Natural killer cell (primary cell): ENCODE measurements at places on chromosomes 7 and 10. TPM values are rescaled to one million over a fixed set of nuclear protein-coding genes. Genes with fewer than 3 reads are reported as not detected.

GRCh38 chr10:63887023-63887589, 365.9 kb downstream of the REEP3 start:
- no peaks in the 10 kb centered on the region for H3K27me3 ChIP-seq
- no peaks in the 10 kb centered on the region for H3K36me3 ChIP-seq
- no peak overlapping the region for H3K4me3 ChIP-seq
- no peak overlapping the region for H3K27ac ChIP-seq
- no peak for DNase-seq

GRCh38 chr10:70162892-70163201, 7.5 kb downstream of the SAR1A start:
- H3K4me3 ChIP-seq: no peak overlapping the region
- H3K27me3 ChIP-seq: no peaks in the 10 kb centered on the region
- peak overlapping the region; percentile 52 for H3K27ac ChIP-seq
- peaks cover 49% of the 10 kb centered on the region for H3K36me3 ChIP-seq

GRCh38 chr7:322708-323111, 32.7 kb downstream of the FOXL3 start:
- no peaks in the 10 kb centered on the region for H3K36me3 ChIP-seq
- no peak overlapping the region for H3K27ac ChIP-seq
- H3K4me3 ChIP-seq: no peak overlapping the region
- peaks cover 8% of the 10 kb centered on the region for H3K4me1 ChIP-seq

- peak overlapping the region; percentile 98 for H3K27ac ChIP-seq
- peaks cover 66% of the 10 kb centered on the region for H3K4me1 ChIP-seq
- H3K4me3 ChIP-seq: peak overlapping the region; percentile 93
- no peaks in the 10 kb centered on the region for H3K27me3 ChIP-seq
- peaks cover 32% of the 10 kb centered on the region for H3K36me3 ChIP-seq
These were observed 28.0 kb downstream of the PRSS2 start for GRCh38 chr7:142798451-142799436.

GRCh38 chr7:40697653-40698052, 562.8 kb downstream of the SUGCT start:
- no peak overlapping the region for H3K4me3 ChIP-seq
- DNase-seq: no peak
- H3K27ac ChIP-seq: no peak overlapping the region
- no peaks in the 10 kb centered on the region for H3K4me1 ChIP-seq
- H3K27me3 ChIP-seq: no peaks in the 10 kb centered on the region

DNA sequence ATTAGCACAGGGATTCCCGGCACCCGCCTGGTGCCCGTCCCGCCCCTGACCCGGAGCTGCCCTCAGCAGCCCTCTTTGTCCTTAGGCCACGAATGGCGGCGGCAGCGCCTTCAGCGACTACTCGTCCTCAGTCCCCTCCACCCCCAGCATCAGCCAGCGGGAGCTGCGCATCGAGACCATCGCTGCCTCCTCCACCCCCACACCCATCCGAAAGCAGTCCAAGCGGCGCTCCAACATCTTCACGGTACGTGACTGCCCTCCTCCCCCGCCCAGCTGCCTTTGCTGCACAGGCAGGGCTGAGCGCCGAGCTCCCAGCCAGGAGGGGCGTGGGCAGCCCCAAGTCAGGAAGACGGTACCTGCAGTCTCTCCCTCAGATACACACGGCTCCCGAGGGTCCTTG, 33.6 kb downstream of the AGAP3 start:
- H3K4me1 ChIP-seq: peaks cover 3% of the 10 kb centered on the region
- peaks cover 11% of the 10 kb centered on the region for H3K36me3 ChIP-seq
- H3K27me3 ChIP-seq: no peaks in the 10 kb centered on the region
- no peak for DNase-seq
- no peak overlapping the region for H3K27ac ChIP-seq

- H3K27me3 ChIP-seq: no peaks in the 10 kb centered on the region
- no peaks in the 10 kb centered on the region for H3K36me3 ChIP-seq
- DNase-seq: peak; percentile 84
- peaks cover 25% of the 10 kb centered on the region for H3K4me1 ChIP-seq
These were observed 135.8 kb downstream of the CNNM2 start for GRCh38 chr10:103053659-103054581.

DNA sequence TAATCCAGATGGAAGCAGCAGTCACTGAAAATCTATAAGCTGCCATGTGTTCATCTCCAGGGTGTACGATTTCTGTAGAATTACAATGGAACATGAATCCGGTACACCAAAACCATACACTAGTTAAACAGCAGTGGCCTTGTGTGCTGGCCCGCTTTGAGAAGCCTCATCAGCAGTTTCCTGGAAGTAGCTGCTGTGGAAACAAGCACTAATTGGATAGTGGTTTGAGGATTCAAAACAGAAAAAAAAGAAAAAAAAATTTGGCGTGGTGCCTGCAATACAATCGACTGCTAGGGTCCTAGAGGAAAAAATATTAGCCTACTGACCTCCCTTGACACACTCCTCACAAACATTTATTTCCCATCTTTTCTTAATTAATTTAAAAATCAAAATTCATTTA, 545.9 kb downstream of the SORCS1 start:
- no peak for DNase-seq
- no peak overlapping the region for H3K4me3 ChIP-seq
- no peaks in the 10 kb centered on the region for H3K36me3 ChIP-seq
- H3K27ac ChIP-seq: no peak overlapping the region

GRCh38 chr10:86900955-86901354, 56.5 kb downstream of the MMRN2 start:
- no peak overlapping the region for H3K4me3 ChIP-seq
- no peaks in the 10 kb centered on the region for H3K4me1 ChIP-seq
- DNase-seq: no peak
- H3K36me3 ChIP-seq: peaks cover 3% of the 10 kb centered on the region

DNA sequence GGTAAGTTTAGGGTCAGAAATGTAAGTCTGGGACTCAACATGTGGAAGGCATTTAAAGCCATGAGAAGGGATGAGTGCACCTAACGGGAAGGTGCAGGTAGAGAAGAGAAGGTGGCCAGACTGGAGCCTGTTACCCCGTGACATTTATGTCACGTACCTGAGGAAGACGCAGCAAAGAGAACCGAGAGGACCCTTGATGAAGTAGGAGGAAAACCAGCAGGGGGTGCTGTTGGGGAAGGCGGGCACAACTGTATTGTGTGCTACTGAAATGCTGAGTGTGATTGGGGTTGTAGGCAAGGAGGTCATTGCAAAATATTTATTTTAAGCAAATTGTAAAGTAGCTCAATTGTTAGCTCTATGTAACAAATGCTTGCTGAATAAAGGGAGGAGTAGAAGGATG, 338.2 kb upstream of the PRKCQ start:
- no peak overlapping the region for H3K27ac ChIP-seq
- H3K4me1 ChIP-seq: peaks cover 13% of the 10 kb centered on the region
- H3K36me3 ChIP-seq: no peaks in the 10 kb centered on the region
- peak; percentile 65 for DNase-seq

DNA sequence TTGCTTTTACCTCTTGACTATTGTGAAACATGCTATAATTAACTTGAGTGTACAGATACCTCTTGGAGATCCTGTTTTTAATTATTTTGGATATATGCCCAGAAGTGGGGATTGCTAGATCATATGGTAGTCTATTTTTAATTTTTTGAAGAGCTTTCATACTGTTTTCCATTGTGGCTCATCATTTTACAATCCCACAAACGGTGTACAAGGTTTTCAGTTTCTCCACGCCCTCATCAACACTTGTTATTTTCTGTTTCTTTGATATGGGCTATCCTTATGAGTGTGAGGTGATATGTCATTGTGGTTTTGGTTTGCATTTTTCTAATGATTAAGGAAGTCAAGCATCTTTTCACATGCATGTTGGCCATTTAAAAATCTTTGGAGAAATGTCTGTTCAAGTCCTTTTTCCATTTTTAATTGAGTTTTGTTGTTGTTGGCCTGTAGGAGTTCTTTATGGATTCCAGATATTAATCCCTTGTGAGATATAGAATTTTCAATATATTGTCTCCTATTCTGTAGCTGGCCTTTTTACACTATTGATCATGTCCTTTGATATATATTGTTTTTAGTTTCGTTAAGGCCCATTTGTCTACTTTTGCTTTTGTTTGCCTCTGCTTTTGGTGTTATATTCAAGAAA, 7.5 kb downstream of the AGK start:
- peaks cover 30% of the 10 kb centered on the region for H3K4me1 ChIP-seq
- H3K36me3 ChIP-seq: peaks cover 21% of the 10 kb centered on the region
- DNase-seq: no peak
- H3K27me3 ChIP-seq: no peaks in the 10 kb centered on the region
- H3K4me3 ChIP-seq: no peak overlapping the region

DNA sequence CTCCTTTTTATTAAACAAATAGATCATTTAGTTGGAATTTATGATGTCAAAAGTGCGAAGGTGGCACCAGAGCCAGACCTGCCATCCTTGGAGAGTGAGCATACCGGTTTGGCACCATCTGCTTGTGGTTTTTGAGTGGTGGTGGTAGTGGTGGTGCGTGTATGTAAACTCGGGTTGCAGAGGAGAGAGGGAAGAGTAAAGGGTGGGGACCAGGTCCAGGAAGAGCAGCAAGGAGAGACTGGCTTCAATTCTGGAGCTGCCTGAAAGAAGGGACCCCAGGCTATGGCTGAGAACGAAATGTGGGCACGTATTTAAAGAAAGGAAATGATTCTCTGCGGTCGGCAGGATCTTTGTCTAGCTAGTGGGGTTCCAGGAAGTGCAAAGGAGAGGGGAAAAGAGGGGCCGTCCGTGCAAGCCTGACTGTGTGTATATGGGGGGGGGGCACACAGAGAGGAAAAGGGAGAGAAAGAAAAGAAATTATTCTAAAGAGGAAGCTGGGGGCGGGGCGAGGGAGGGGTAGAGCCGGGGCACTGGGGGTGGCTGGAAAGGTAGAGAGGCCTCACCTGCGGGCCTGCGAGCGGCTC, 448 bp upstream of the GOLGA7B start:
- H3K27me3 ChIP-seq: peaks cover 6% of the 10 kb centered on the region
- no peaks in the 10 kb centered on the region for H3K36me3 ChIP-seq

- H3K4me3 ChIP-seq: no peak overlapping the region
- peaks cover 18% of the 10 kb centered on the region for H3K4me1 ChIP-seq
- no peak for DNase-seq
- H3K36me3 ChIP-seq: no peaks in the 10 kb centered on the region
- peaks cover 23% of the 10 kb centered on the region for H3K27me3 ChIP-seq
These were observed 2.5 kb downstream of the FZD1 start for GRCh38 chr7:91266689-91267090.

- peak overlapping the region; percentile 7 for H3K4me3 ChIP-seq
- peak overlapping the region; percentile 53 for H3K27ac ChIP-seq
- peaks cover 10% of the 10 kb centered on the region for H3K4me1 ChIP-seq
These were observed 20.6 kb upstream of the USP6NL start for GRCh38 chr10:11631890-11632587.

GRCh38 chr7:113521468-113521867, 397.3 kb downstream of the PPP1R3A start:
- no peak overlapping the region for H3K4me3 ChIP-seq
- DNase-seq: no peak
- no peaks in the 10 kb centered on the region for H3K36me3 ChIP-seq
- H3K27ac ChIP-seq: no peak overlapping the region
- no peaks in the 10 kb centered on the region for H3K4me1 ChIP-seq

- no peak overlapping the region for H3K27ac ChIP-seq
- peaks cover 14% of the 10 kb centered on the region for H3K4me1 ChIP-seq
- no peaks in the 10 kb centered on the region for H3K27me3 ChIP-seq
- no peaks in the 10 kb centered on the region for H3K36me3 ChIP-seq
These were observed 496.3 kb upstream of the GALNT17 start for GRCh38 chr7:70635633-70636032.

DNA sequence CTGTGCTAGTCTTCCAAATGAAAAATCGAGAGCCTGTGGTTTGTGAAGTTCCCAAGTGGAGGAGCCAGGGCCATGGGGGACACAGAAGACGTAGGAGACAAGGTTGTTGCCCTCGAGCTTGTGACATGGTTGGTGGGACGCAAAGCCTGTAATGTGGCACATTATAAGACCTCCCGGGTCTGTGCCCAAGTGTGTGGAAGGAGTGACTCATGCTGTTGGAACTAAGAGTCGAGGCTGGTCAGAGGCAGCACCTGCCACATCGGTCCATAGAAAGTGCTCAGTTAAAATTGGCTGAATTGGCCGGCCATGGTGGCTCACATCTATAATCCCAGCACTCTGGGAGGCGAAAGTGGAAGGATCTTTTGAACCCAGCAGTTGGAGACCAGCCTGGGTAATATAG, 27.0 kb upstream of the PODXL start:
- H3K4me3 ChIP-seq: no peak overlapping the region
- H3K36me3 ChIP-seq: no peaks in the 10 kb centered on the region
- no peak for DNase-seq
- H3K4me1 ChIP-seq: no peaks in the 10 kb centered on the region

- no peaks in the 10 kb centered on the region for H3K27me3 ChIP-seq
- H3K36me3 ChIP-seq: peaks cover 2% of the 10 kb centered on the region
- H3K27ac ChIP-seq: no peak overlapping the region
- DNase-seq: no peak
These were observed 1.3 kb upstream of the ITPRIP start for GRCh38 chr10:104339469-104340110.

GRCh38 chr10:48978318-48978717, 38.7 kb upstream of the LRRC18 start:
- no peak for DNase-seq
- H3K4me3 ChIP-seq: no peak overlapping the region
- no peaks in the 10 kb centered on the region for H3K27me3 ChIP-seq
- no peaks in the 10 kb centered on the region for H3K36me3 ChIP-seq
- H3K4me1 ChIP-seq: peaks cover 4% of the 10 kb centered on the region

Gene PNLIPRP3
- not detected for total RNA-seq

Gene SPDYE9
- not detected for total RNA-seq

Gene ACBD5
- total RNA-seq: 47.4 TPM

Gene CDNF
- 1.8 TPM for total RNA-seq

Gene LBX1
- not detected for total RNA-seq

Gene FAM131B
- total RNA-seq: 2.8 TPM

Gene FBXL13
- total RNA-seq: 0.89 TPM

Gene FAM25A
- total RNA-seq: not detected
